ENCODE measurements at places on chromosomes 3 and 15.
A peak's percentile ranks its signal among the peaks of the same experiment; 100 is the strongest.

- DNase-seq, result no peak
Measured at GRCh38 chr15:33956397-33956796, 11.9 kb upstream of the CHRM5 start.

DNA sequence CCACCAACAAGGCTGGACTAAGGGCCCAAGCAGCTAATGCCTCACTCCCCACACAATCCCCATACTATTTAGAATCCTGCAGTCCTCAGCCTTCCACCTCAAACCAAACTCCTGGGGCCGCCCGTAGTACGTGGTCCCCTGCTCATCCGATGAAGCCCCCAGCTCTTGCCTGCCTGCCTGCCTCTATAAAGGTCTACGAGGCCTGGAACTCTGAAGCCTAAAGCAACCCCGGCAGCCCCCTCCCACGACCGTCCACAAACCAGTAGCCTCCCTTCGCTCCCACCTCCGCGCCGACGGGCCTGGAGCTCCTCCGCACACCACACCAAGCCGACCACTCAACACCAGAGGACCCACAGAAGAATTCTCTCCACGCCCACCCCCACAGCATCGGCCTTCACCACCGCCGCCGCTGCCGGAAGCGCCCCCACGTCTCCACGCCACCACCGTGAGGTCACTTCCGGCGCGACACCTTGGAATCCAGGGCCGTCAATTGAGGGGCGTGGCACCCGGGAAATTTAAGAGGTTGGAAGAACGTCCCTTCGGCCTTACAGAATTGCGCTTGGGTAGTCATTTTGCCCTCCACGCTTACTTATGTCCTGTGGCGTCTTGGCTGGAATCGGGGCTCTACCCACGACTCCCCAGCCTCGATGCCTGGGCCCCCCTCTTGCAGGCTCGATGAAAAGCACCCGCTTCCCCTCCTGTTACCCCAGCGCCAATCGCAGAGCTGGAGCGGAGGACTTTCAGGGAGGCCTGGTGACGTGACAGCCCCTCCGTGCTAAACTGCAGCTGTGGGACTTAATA lies at the start of gene EDC3:
Gene EDC3 (minus strand): TSS at position 428 of the 801 bp plus-strand sequence. CDS start 20,900 bp downstream, outside the sequence.
- DNase-seq, result peak; percentile 79

DNA sequence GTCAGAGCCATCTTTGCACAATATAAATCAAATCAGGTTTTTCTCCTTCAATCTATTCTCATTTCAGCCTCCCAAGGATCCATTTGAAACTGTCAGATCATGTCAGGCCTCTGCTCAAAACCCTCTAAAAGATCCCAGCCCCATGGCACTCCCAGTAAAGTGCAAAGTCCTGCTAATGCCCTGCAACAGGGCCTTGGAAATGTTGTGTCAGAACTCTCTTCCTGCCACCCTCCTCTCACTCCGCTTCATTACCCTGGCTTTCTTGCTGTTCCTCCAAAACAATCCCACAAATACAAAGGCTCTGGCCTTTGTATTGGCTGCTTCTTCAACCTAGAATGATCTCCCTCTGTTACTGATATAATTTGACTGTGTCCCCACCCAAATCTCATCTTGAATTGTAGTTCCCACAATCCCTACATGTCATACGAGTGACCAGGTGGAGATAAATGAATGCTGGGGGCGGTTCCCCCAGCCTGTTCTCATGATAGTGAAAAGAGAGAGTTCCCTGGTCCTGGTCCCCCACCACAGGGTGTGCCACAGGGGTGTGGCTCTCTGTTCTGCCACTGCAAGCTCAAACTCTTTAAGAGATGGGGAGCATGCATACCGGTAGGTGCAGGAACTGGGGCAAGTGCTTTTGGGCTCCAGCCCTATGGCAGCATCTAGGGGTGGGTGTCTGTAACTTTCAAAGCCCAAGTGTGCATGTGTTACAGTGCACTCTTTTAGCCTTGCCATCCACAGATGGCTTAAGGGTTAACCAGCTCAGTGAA lies 22.9 kb upstream of the TRA2B start:
- no peak for DNase-seq

GRCh38 chr15:90145259-90145658 lies 43.0 kb upstream of the IDH2 start:
- no peak for DNase-seq

- DNase-seq, result peak; percentile 45
Measured at GRCh38 chr3:15310491-15311370, 21.7 kb downstream of the SH3BP5 start.

GRCh38 chr3:117910820-117911521 lies 1123.7 kb downstream of the IGSF11 start:
- DNase-seq, result no peak

- no peak for DNase-seq
Measured at GRCh38 chr3:126998728-126999127, 15.8 kb downstream of the PLXNA1 start.

Data from kidney capillary endothelial cell (primary cell).